Type B pancreatic cell (in vitro differentiated cells): ENCODE measurements at places on chromosomes 3 and 15. TPM values are rescaled to one million over a fixed set of nuclear protein-coding genes. Genes with fewer than 3 reads are reported as not detected.

The HPS3 gene
- 18.2 and 24.8 TPM in 2 replicates for total RNA-seq

The CLDN16 gene
- total RNA-seq: 0.10 TPM in 1 of 2 replicates, not detected in the other

The GHSR gene
- not detected in 2 replicates for total RNA-seq

The MST1R gene
- 3.0 and 5.3 TPM in 2 replicates for total RNA-seq

The GOLGA6L10 gene
- total RNA-seq: 2.7 and 6.3 TPM in 2 replicates

The DISP2 gene
- total RNA-seq: 1.5 and 1.8 TPM in 2 replicates

The LRRC58 gene
- 14.5 and 19.9 TPM in 2 replicates for total RNA-seq

The GOLGA8G gene
- total RNA-seq: not detected in 2 replicates

The NANOGP8 gene
- not detected in 2 replicates for total RNA-seq

The CLSTN2 gene
- 12.9 and 15.5 TPM in 2 replicates for total RNA-seq

The APOD gene
- total RNA-seq: 0.57 and 1.6 TPM in 2 replicates

The LAMB2 gene
- total RNA-seq: 277 and 316 TPM in 2 replicates

The PRR23E gene
- total RNA-seq: not detected in 2 replicates

The MAN2C1 gene
- 143 and 220 TPM in 2 replicates for total RNA-seq

The WDR72 gene
- total RNA-seq: 2.0 and 6.9 TPM in 2 replicates

The CIB2 gene
- 15.7 and 20.1 TPM in 2 replicates for total RNA-seq

The RARRES1 gene
- 15.9 and 57.7 TPM in 2 replicates for total RNA-seq

The B3GALNT1 gene
- total RNA-seq: 5.3 and 19.6 TPM in 2 replicates
